ENCODE measurements at places on chromosomes 16 and 17.

DNA sequence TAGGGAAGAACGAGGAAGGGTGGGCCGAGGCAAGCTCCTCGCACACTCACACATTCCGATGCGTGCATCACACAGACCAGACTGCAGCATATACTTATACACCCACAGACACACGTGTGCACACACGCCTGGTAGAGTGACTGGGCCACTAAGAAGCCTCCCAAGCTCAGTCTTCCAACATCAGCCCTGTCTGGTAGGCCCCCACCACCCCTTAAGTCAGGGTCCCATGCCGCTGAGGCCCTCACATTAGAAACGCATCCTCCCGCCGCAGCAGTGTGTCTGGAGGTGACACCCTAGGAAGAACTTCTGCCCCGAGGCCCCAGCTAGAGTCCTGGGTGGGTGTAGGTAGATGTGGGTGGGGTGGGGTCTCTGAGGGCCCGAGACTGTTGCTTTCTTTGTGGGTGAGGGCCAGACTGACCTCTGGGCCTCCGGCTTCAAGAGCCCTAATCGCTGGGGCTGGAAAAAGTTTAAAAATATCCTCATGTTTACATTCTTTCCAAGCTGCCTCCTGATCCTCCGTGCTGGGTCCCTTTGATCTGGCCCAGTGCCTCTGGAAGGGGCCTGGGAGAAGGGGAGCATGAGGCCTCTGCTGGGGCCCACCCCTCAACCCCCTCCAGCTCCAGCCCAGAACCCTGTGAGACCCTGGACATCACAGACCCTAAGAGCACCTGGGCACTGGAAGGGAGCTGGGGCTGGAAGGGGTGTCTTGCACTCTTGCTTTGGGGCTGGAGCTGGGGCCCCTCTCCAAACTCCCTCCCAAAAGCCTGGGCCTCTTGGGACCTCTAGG, 13.6 kb downstream of the CDH16 start:
- DNase-seq: no peak

- no peak for DNase-seq
Measured at GRCh38 chr16:10578474-10579316, 1.7 kb downstream of the EMP2 start.

DNA sequence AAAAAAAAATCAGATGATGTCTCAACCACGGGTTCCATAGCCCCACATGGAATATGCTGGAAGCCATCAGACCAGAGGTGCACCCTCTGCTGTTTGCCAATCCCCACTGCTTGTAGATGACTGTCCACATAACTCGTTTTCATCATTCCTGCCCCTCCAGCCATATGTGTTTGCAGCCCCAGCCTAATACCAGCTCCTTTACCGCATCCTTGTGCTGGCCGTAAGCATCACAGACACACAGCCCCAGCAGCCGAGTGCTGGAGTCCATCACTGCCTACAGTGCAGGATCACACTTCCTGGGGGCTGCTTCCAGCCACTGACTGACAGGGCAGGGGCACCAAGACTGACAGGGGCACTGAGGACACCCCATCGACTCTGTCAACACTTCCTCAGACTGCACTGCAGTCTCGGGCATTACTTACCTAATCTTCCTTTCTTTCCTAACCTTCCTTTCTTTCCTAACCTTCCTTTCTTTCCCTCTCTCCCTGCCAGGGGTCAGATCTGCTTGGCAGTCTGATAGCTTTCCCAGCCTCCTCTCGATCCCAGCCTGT, 5.0 kb downstream of the RCVRN start:
- DNase-seq: no peak

DNA sequence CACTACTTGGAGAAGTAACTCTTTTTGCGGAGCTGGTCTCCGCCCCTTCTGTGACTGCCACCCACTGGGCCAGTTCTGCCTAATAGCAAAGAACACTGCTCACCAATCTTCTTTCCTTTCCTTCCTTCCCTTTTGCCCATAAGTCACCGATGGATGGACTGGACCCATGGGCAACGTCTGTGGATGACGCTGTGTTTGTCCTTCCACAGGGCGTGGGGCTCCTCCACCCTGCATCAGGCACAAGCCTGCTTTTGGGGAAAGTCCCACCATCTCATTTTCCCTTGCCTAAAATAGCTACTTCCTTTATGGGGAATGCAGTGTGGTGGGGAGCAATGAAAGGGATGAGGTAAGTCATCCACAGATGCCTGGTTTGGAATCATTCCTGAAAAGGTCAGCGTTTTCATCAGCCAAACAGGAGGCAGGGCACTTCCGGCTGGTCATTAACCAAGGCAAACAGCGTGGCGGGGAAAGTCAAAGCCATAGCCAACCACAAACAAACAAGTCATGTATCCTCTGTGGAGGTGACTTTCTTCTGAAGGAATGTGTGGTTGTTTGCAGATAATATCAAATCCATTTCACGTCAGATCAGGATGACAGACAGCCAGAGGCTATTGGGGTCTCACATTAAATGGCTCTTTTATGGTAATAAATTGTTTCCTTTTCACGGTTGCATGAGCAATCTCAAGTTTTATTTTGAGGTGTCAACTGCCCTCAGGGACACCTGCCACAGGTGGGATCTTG, 30.7 kb upstream of the MED9 start:
- DNase-seq: no peak

- DNase-seq: no peak
Measured at GRCh38 chr17:61420052-61420451, 20.4 kb downstream of the TBX2 start.

DNA sequence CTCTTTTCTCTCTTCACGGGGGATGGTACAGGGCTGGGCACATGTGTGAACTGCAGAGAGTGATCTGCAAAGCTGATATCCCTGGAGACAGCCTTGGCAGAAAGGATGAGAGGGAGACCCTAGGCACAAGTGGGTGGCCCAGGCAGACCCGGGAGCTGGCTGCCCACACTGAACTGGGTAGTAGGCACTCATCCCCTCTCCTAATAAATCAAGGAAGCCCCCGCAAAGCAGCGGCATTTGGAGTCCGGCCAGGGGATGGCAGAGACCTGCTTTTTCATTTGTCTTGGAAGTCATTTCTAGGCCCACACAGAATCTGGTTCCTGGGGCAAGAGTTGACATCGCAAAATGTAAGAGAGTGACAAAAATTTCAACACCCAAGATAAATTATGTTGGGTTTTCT, 3.0 kb upstream of the TFAP4 start:
- DNase-seq: no peak

DNA sequence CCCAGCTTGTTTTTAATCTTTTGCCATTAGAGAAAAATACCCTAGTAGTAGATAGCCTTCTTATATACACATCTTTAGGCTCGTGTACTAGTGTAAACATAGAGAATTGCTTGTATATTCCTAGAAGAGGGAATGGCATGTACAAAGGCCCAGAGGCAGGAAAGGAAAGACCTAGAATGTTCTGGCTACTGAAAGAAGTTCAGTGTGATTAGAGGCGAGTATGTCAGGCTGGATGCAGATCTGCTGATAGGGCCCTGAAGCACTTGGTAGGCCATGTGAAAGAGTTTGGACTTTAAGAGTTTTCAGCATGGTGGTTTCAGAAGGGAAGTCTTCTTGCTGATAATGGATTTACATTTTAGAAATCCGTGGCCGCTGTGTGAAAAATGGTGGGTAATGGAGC, 17.4 kb downstream of the CTCF start:
- DNase-seq: no peak

- no peak for DNase-seq
Measured at GRCh38 chr17:64920026-64920418, 744 bp upstream of the LRRC37A3 start.

- no peak for DNase-seq
Measured at GRCh38 chr16:10240854-10241613, 58.8 kb upstream of the GRIN2A start.

DNA sequence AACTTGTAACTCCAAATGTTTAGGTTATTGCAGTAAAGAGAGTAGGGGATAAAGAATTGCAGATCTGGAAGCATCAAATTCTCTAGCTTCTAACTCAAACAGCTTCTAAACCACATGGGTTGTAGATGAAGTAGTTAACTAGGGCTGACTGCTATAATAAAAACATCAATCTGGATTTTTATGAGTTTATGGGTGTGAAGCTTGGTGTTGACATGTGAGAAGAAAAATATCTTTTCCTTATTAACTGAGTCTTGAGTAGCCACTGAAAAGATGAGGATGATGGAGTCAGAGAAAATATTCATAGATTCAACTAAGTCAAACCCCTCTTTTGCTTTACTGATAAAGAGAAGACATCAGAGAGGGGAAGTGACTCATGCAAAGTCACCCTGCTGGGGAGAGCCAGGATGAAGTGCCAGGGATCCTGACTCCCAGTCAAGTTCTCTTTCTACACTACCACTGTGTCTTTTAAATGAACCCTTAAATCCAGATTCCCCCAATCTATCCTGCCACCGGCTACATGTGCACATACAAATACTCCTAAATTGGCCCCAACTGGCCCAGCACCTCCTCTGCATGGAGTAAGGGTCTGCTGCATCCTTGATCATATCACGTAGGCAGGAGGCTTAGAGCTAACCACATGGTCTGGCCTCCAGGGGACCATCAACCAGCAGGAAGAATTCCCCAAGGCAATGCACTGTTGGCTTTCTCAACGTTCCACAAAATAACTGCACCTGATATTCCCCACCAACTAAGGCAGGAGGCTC, 264.0 kb upstream of the CCL2 start:
- DNase-seq: no peak
